ENCODE measurements at places on chromosomes 5 and 9. TPM values are rescaled to one million over a fixed set of nuclear protein-coding genes. Genes with fewer than 3 reads are reported as not detected.

The GABRA6 gene
- not detected for total RNA-seq

The TMEM252 gene
- total RNA-seq: not detected

The PCDHGB5 gene
- total RNA-seq: 18.6 TPM

The TMEFF1 gene
- 2.1 TPM for total RNA-seq

The PCDHGA3 gene
- 0.12 TPM for total RNA-seq

The RPL12 gene
- 1,832 TPM for total RNA-seq

The CCNO gene
- total RNA-seq: 2.6 TPM

The GARIN3 gene
- total RNA-seq: not detected

The NAIF1 gene
- 7.8 TPM for total RNA-seq

The TAF11L10 gene
- total RNA-seq: not detected

The BHMT gene
- total RNA-seq: not detected

The CATSPER3 gene
- not detected for total RNA-seq

The FOXE1 gene
- not detected for total RNA-seq

The ADGRV1 gene
- 0.49 TPM for total RNA-seq

Data from RPMI7951 (cell line).